IPS DF 6.9 (cell line): ENCODE measurements at places on chromosomes 1 and 21.
A peak's percentile ranks its signal among the peaks of the same experiment; 100 is the strongest.

- no peak overlapping the region for H3K4me3 ChIP-seq
- H3K27me3 ChIP-seq = no peaks in the 10 kb centered on the region
- no peak overlapping the region for H3K27ac ChIP-seq
- H3K36me3 ChIP-seq = no peaks in the 10 kb centered on the region
- H3K4me1 ChIP-seq = no peaks in the 10 kb centered on the region
Measured at GRCh38 chr1:196090226-196090625, 518.0 kb downstream of the KCNT2 start.

GRCh38 chr1:46341222-46342083 is 846 bp downstream of the NSUN4 start:
- DNase-seq = no peak
- peaks cover 10% of the 10 kb centered on the region; the same call in 1 of the 2 replicates for H3K36me3 ChIP-seq
- H3K4me1 ChIP-seq = peaks cover 2% of the 10 kb centered on the region; the same call in 1 of the 2 replicates
- H3K4me3 ChIP-seq = peak overlapping the region; percentile 82; the same call in 1 of the 2 replicates
- H3K27me3 ChIP-seq = no peaks in the 10 kb centered on the region

GRCh38 chr1:156648951-156649350 is 7.0 kb downstream of the BCAN start:
- H3K36me3 ChIP-seq = no peaks in the 10 kb centered on the region
- DNase-seq = no peak
- no peaks in the 10 kb centered on the region for H3K4me1 ChIP-seq

GRCh38 chr1:112454316-112454715 is 54.4 kb upstream of the WNT2B start:
- H3K27me3 ChIP-seq = no peaks in the 10 kb centered on the region
- no peaks in the 10 kb centered on the region for H3K4me1 ChIP-seq
- no peak overlapping the region for H3K4me3 ChIP-seq
- H3K36me3 ChIP-seq = peaks cover 9% of the 10 kb centered on the region
- no peak for DNase-seq
- no peak overlapping the region for H3K27ac ChIP-seq

GRCh38 chr1:206511362-206512057 is 4.2 kb downstream of the RASSF5 start:
- H3K27me3 ChIP-seq = peaks cover 19% of the 10 kb centered on the region
- no peak for DNase-seq
- H3K36me3 ChIP-seq = no peaks in the 10 kb centered on the region
- no peak overlapping the region for H3K4me3 ChIP-seq
- H3K27ac ChIP-seq = no peak overlapping the region

- H3K4me3 ChIP-seq = no peak overlapping the region
- H3K4me1 ChIP-seq = peaks cover 5% of the 10 kb centered on the region; the same call in 1 of the 2 replicates
- no peaks in the 10 kb centered on the region for H3K27me3 ChIP-seq
- DNase-seq = no peak
- no peaks in the 10 kb centered on the region for H3K36me3 ChIP-seq
Measured at GRCh38 chr1:177799746-177800145, 170.1 kb downstream of the SEC16B start.

GRCh38 chr1:65049941-65050713 is 83.8 kb upstream of the JAK1 start:
- no peaks in the 10 kb centered on the region for H3K36me3 ChIP-seq
- H3K4me1 ChIP-seq = no peaks in the 10 kb centered on the region
- H3K27ac ChIP-seq = no peak overlapping the region
- DNase-seq = no peak
- no peaks in the 10 kb centered on the region for H3K27me3 ChIP-seq

GRCh38 chr1:238226810-238227209 is 336.1 kb upstream of the ZP4 start:
- H3K36me3 ChIP-seq = no peaks in the 10 kb centered on the region
- no peak overlapping the region for H3K4me3 ChIP-seq
- no peaks in the 10 kb centered on the region for H3K4me1 ChIP-seq
- no peak for DNase-seq
- no peak overlapping the region for H3K27ac ChIP-seq
